RPMI7951 (cell line): ENCODE measurements at places on chromosomes 7 and 10. TPM values are rescaled to one million over a fixed set of nuclear protein-coding genes. Genes with fewer than 3 reads are reported as not detected.

PRKAR2B gene
- 3.3 and 3.7 TPM in 2 replicates for total RNA-seq

GRCh38 chr10:2118201-2118600 is 380.9 kb upstream of the ADARB2 start:
- no peak for DNase-seq

CRYGN gene
- not detected in 2 replicates for total RNA-seq

- peak; percentile 45 for DNase-seq
Measured at GRCh38 chr10:122911889-122912484, 1.6 kb downstream of the FAM24A start.

DNA sequence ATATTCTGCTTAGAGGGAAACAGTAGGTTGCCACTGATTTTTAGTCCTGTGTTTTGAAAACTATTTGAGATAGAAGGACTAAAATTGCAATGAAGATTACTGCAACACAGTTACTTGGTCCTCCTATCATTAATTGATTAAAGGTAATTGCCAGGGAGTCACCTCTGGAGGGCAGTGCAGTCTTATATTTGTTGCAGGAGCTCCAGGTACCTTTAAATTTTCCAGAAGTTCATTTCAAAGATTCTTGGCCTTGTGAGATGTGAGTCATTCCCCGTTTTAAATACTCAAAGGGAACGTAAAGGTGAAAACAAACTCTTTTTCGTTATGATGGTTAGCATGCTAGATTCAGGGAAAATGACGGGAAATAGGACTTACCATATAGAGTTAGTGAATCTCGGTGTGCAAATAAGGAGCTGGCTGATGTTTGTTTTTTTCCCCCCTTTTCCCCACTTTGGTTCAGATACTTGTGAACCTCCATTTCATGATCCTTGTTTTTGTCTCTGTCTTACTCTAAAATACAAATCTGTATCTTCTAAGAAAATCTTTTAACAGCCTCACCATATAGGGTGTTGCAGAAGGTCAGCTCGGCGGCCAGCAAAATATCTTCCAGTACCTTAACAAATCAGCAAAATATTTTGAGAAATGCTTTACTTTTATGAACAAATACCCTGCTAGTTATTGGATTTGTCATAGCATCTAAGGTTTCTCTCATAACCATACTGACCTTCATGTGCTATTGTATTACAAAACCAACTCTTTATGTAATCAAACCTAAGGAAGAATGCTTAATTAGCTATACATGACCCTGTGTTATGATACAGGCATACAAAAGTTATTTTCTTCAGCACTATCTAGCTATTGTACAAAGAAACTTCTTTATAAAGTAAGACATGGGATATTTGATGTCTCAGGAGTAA is 143.0 kb upstream of the HDAC9 start:
- peak; percentile 77 for DNase-seq

GRCh38 chr10:22612318-22612717 is 102.1 kb downstream of the PIP4K2A start:
- DNase-seq: no peak

DNA sequence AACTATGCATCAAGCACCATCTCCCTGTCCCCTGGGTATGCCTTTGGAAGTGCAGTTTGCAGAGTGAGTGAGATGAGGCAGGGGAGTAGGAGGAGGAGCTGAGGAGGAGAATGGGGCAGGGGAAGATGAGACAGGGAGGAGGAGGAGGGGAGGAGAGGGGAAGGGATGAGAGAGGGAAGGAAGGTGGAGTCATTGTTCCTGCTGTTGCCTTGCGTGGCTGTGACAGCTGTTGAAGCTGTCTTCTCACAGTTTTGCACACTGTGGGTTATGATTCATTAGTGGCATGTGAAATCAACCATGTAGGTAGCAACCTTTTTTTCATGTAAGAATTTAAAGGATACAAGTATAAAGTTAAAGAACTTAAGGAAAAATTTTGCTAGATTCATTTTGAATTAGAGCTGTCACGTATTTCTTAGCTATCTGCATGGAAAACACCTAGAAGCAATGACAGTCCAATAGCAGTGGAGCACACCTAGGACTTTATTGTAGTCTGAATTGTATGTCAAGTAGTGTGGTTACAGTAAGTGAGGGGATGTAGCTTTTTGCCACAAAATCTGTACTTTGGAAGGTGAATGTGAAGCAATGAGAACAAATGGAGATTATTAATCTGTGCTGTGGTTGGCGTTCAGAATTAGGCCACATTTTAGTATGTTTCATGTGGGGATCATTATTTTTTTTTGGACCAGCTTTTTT is 21.7 kb downstream of the CCM2 start:
- peak; percentile 78 for DNase-seq

- peak; percentile 40 for DNase-seq
Measured at GRCh38 chr7:2483494-2483893, 7.3 kb upstream of the GRIFIN start.

ESYT2 gene
- 77.9 and 87.3 TPM in 2 replicates for total RNA-seq

C10orf105 gene
- 0.10 and 0.12 TPM in 2 replicates for total RNA-seq

GRCh38 chr7:17307000-17307399 is 8.5 kb downstream of the AHR start:
- DNase-seq: peak; percentile 38

GRCh38 chr7:2819161-2819953 is 24.8 kb downstream of the GNA12 start:
- peak; percentile 39 for DNase-seq

MBL2 gene
- total RNA-seq: not detected in 2 replicates

ECHDC3 gene
- total RNA-seq: 8.2 and 10.7 TPM in 2 replicates

MACC1 gene
- total RNA-seq: 0.24 and 0.39 TPM in 2 replicates

GRCh38 chr10:122051609-122052385 is 62.8 kb downstream of the TACC2 start:
- peak; percentile 92 for DNase-seq

DNA sequence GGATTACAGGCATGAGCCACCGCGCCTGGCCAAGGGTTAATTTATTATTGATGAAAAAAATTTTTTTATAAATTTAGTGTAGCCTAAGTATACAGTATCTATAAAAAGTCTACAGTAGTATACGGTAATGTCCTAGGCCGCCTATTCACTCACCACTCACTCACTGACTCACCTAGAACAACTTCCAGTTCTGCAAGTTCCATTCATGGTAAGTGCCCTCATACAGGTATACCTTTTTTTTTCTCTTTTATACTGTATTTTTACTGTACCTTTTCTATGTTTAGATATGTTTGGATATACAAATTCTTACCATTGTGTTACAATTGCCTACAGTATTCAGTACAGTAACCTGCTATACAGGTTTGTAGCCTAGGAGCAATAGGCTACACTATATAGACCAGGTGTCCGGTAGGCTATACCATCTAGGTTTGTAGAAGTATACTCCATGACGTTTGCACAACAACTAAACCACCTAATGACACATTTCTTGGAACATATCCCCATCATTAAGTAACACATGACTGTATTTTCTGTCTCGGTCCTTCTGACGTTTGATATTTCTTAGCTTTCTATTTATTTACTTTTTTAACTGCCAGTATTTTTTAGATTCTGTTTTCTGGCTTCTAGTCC is 23.4 kb downstream of the IRF5 start:
- DNase-seq: no peak

DNA sequence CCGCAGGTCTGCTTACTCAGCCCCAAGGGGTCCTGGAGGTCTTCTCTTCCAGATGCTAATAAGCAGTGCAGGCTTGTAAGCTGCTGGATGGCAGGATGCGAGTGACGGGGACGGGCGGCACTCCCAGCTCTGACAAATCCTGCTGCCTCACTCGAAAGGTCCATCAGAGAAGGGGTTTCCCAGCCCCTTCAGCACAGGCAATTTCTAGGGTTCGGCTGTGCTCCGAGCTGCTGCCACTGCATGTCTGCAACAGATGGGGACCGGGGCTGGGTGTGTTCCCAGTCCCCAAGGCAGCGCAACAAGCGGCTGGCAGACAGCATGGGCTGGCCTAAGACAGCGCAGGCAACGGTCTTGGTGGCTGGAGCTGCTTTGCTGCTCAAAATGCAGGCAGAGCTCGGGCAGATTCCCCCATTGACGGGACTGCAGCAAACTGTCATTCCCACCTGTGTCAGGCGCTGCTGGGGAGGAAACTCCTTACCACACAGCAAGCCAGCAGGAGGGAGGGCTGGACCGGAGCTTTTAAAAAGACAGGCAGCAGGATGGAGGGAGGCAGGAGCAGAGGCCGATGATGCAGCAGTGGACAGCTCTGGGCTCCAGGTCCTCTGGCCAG is 62.4 kb downstream of the PRKAG2 start:
- DNase-seq: no peak

- DNase-seq: no peak
Measured at GRCh38 chr10:93445978-93446720, 36.0 kb downstream of the MYOF start.

DNA sequence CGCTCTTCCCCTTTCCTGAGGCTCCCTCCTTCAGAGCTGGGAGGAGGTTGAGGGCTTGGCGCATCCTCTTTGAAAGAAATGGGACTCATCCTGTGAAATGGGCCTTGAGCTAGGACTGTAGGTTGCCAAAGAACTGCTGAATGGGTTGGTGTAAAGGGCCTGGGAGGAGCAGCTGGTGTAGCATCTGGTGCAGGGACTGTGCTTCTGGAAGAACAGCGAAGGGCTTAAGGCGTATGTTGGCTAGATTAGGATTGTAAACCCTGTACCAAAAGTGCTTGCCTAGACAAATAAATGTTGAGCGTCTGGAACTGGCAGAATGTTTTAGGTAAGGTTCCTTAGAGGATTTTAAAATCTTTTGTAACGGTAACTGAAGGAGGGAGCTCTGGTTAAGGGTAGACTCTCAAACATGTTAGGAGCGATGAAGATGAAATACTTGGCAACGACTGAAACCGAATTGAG is 563 bp downstream of the STAM start:
- DNase-seq: peak; percentile 49

ITGB8 gene
- total RNA-seq: 18.9 and 19.7 TPM in 2 replicates

DNA sequence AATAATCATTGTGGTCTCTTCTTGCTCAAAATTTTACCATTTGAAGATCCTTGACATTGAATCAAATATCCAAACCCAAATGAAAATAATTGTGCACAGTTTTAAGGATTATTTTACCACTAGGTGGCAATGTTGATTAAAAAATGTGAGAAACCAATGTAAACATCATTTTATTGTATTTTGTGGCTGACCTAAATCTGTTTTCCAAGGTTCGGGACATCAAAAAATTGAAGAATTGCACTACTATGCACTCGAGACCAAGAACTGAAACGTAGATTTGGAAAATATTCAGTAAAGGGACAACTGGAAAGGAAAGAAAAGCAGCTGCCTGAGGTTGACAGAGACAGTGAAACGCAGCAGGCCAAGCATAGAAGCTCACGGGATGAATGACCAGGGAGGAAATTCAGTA is 259.3 kb downstream of the SNX13 start:
- peak; percentile 49 for DNase-seq

GRCh38 chr7:74064696-74065095 is 18.9 kb upstream of the LIMK1 start:
- no peak for DNase-seq

- peak; percentile 5 for DNase-seq
Measured at GRCh38 chr10:117005527-117006055, 604 bp upstream of the SHTN1 start.

NPSR1 gene
- total RNA-seq: not detected in 2 replicates

DNA sequence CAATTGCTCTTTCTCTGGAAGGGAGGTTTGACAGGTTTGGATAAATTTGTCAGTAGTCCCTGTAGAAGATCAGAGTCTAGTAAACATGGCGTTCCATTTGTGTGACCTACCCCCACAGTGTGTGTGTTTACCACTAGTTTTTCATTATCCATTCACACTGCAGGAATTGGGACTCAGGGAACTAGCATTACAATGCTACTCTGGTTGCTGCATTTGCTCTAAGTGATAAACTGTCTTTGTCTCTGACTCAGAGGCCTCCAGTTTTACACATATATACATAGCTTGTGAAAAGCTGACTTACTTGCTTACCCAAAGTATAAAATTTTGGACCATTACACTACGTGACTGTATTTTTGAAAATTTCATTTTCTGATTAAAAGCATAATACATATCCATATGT is 1604.0 kb downstream of the REEP3 start:
- DNase-seq: no peak

SPDYE11 gene
- not detected in 2 replicates for total RNA-seq

GRCh38 chr10:60710041-60710440 is 68.2 kb upstream of the CDK1 start:
- DNase-seq: no peak

DNA sequence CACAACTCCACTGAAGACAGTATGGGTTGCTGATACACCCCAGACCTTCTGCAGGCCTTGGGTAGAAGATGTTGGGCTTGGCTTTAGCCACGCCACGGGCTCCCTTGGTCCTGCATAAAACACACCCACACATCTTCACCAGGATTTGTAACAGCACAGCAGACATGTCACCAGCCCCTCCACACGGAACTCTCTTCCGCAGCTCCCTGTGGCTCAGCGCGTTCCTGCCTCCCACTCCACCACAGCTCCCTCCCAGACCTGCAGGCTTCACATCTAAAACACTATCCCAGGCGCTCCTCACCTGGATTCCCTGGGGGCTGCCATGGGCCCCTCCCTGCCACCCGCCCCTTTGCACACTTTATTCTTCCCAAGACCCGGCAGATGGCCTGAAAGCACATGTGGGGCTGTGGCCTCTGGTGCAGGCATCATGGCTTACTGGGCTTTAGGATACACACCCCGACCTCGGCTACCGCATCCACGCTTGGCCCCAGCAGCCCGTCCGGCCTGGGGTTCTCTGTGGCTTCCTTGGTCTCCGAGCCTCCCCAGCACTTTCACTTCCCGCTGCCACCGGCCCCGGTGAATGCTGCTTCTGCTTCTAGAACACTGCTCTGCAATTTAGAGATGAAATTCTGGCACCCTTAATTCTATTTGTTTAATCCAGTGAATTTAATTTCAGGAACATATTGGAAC is 432.9 kb downstream of the DNAJB6 start:
- DNase-seq: no peak

DNA sequence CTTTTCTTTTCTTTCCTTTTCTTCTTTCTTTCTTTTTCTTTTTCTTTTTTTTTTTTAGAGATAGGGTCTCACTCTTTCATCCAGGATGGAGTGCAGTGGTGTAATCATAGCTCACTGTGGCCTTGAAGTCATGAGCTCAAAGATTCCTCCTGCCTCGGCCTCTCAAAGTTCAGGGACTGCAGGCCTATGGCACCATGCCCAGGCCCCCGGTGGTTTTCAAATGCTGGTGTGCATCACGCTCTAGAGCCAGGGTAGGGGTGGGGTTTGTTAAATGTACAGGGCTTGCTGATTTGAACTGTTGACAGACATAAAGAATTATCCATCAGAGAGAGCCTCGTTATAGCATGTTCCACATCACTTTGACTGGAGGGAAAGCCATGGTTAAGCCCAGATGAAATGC is 5.8 kb downstream of the MINDY4 start:
- peak; percentile 82 for DNase-seq

- peak; percentile 39 for DNase-seq
Measured at GRCh38 chr10:6737080-6737641, 157.1 kb upstream of the PRKCQ start.

TFR2 gene
- 0.12 and 0.98 TPM in 2 replicates for total RNA-seq

MNX1 gene
- 1.8 and 2.0 TPM in 2 replicates for total RNA-seq

GRCh38 chr10:50992972-50993766 is 81.1 kb upstream of the PRKG1 start:
- no peak for DNase-seq
